ENCODE measurements at places on chromosomes 2 and 18.

- no peak for DNase-seq
These were observed 5.0 kb downstream of the TANK start for GRCh38 chr2:161165266-161165665.

GRCh38 chr2:204187229-204188083, 250.9 kb downstream of the ICOS start:
- DNase-seq, result no peak

- no peak for DNase-seq
These were observed 606.4 kb downstream of the RNF144A start for GRCh38 chr2:7523481-7524120.

GRCh38 chr2:71531522-71532047, 78.2 kb downstream of the DYSF start:
- DNase-seq, result no peak

DNA sequence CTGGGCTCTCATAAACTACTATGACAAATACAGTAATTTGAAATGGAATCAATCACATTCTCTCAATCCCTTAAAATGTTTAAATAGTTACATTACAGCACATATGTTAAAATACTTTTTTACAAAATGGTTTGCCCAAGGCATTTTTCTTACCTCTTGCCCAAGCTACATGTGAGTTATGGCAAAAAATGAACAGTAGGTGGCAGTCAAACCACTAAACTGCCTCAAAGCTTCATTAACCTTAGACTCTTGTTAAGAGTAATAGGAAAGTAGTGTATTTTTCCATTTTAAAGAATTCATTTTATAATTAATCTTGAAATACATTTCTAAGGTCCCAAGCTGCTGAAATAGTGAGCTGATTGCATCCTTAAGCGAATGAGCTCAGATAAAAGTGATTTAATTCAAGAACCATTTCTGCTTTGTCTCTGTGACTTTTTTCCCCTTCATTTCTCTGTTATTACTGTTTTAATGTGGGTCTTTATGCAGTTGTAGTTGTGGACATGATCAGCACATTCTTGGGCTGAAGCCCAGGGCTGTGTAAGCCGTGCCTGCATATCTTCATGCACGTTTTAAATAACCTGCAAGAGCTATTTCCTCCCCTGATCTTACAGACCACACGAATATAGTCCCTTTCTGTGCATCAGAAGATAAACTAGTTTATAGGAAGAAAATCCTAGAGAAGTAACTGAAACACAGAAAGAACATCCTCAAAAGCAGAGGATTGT, 311.8 kb downstream of the LNPK start:
- peak; percentile 53 for DNase-seq

- DNase-seq, result no peak
These were observed 196.4 kb downstream of the ARL4C start for GRCh38 chr2:234300391-234300925.

DNA sequence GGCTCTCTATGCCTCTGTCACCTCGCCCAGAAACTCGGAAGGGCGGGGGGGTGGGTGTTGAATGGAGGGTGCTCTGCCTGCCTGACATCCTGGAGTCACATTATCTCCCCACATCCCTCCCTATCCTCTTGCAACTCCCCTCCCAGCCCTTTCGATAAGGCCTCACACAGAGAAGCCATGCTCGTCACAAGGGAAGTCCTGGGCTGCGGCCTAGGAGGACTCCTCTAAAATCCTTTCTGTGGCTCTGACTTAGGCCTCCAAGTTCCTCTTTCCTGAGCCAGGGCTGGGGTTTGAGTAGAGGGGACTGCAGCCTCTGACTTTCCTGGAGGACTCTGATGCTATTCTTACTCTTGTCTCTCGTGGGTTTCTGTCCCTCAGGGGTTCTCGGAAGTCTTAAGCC, 75.0 kb upstream of the PKDCC start:
- no peak for DNase-seq

DNA sequence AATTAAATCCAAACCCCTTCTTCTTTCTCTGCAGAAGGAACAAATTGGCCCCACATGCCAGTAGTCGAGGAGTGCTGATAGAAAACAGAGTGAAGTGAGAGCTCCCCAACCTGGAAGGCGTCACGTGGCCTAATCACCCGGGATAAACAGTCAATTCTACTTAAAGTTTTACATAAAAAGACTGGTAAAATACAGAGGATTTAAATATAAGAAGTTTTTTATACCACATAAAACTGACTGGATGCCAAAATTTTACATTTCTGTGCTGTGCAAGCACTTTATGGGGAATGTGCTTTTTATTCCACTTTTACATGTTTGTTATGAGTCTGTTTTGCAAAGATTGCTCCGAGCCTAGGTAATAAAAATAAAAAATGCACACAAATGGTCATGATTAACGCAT, 1586.8 kb upstream of the ACVR2A start:
- DNase-seq, result no peak

DNA sequence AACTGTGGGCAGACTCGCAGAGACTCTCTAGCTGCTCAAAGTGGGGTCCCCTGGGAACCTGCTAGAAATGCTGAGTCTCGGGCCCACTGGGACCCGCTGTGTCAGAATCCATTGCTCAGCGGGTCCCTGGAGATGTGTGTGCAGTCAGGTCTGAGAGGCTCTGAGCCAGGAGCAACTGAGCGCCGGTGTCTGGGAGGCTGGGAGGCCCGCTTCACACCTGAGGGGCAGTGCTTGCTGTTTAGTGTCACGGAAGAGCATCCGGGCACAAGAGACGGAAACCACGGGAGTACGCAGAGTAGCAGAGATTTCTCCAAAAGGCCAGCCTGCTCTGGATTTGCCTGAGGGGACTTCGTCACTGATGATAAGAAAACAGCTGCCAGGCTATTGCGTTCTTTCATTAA, 70.1 kb downstream of the EDAR start:
- no peak for DNase-seq

- no peak for DNase-seq
These were observed 10.4 kb downstream of the LCT start for GRCh38 chr2:135826544-135826943.

DNA sequence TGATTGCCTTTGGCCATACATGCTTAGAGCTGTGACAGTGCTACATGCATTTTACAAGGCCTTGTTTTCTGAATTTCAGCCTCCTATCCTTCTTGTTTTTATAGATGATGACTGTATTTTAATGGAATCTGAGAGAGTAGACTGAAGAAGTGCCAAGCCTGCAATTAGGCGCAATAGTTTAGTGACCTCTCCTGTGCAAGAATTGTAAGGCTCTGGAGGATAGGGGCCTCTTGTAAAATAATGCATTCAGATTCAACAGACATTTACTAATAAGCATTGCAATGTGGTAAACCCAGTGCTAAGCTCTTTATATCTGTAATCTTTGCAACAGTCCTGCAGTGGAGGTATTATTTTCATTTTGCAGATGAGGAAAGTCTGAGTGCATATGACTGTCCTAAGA, 105.5 kb downstream of the TDRD15 start:
- no peak for DNase-seq

DNA sequence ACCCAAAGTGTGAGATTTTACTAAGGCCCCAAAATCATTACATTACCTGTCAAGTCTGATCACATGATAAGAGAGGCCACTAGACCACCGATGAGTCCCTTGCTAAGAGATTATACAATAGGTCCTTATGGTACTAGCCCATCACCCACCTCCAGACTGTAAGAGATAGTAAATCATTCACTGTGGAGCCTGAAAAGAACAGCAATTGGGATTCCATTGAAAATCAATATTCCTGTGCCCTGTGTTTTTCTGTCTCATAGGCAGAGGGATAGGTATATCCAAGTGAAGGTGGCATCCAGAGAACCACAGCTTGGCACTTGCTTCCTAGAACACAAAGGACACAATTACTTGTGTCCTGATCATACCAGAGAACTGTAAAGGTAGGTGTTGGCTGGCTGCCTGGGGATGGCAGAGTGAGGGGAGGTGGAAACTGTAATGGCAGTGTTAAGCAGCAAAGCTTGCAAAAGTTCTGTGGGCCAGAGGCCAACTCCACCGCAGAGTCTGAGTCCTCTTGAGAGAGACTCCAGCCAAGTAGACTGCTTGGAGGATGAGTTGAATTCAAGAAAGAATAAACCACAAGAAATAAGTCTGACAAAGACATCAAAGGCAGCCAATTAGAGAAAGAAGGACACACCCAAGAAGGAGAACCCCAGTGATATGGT, 102.0 kb upstream of the PIEZO2 start:
- no peak for DNase-seq

GRCh38 chr2:105183555-105184323, 57.8 kb upstream of the GPR45 start:
- DNase-seq, result no peak

DNA sequence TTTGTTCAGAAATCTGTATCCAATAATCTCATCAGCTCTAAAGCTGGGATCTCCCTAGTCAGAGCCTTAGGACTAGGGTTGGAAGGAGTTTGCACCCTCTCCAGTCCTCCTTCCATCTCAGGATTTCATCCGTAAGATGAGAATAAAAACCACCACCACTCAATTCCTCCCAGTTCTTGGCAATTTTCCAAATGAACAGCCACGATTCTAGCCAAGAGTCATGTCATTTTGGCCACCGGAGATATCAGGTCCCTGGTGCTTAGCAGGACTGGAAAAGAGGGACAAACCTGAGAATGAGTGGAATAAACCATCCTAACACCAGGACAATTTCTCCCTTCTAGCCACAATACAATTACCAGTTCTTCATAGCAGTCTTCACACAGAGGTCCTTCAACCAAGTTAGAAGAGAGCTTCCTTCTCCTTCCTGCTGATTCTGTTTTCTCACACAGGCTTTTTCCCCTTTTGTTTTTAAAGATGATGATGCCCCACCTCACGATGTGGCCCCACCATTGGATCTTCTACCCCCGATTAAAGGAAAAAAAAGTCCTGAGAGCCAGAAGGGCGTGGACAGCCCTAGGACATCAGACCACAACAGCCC, 36.2 kb downstream of the KIAA2012 start:
- no peak for DNase-seq

- DNase-seq, result no peak
These were observed 47.5 kb downstream of the INHBB start for GRCh38 chr2:120393456-120393855.

DNA sequence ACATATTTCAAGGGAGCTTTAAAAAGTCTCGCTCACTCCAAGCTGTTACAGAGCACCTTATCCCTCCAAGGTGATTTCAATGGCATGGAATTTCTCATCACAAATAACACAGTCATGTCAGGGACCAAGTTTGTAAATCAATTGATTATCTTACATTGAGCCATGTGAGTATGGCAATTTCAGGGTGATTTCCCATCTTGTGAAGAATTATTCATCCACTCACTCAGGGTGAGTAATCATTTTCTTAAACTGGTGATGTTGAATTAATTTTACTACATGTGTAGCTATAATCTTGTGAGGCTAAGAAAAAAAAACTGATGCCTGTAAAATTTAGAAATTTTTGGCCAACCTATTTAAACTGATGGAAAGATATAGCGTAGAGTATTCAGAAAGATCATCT, 3.3 kb upstream of the ABCA12 start:
- no peak for DNase-seq

- DNase-seq, result no peak
These were observed 802.6 kb upstream of the CHAC2 start for GRCh38 chr2:52964916-52965530.

GRCh38 chr2:80519699-80520291, 215.2 kb upstream of the LRRTM1 start:
- no peak for DNase-seq

DNA sequence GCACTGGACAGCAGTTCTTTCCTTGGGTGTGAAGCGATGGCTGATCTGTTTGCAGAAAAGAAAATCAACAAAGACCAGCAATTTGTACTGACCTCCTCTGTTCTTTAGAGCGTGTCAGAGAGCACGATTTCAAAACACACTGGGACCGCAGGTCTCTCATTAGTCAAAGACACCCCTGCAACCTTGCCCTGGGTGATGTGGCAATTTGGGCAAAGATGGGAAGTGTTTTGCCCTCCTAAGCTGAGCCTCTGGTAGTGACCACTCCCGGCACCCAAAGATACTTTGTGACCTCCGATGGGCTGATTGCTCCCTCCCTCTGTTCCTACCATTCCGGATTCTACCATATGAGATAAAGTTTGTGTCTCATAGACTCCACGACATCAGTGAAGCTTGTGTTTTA, 18.2 kb upstream of the CLIP4 start:
- no peak for DNase-seq

DNA sequence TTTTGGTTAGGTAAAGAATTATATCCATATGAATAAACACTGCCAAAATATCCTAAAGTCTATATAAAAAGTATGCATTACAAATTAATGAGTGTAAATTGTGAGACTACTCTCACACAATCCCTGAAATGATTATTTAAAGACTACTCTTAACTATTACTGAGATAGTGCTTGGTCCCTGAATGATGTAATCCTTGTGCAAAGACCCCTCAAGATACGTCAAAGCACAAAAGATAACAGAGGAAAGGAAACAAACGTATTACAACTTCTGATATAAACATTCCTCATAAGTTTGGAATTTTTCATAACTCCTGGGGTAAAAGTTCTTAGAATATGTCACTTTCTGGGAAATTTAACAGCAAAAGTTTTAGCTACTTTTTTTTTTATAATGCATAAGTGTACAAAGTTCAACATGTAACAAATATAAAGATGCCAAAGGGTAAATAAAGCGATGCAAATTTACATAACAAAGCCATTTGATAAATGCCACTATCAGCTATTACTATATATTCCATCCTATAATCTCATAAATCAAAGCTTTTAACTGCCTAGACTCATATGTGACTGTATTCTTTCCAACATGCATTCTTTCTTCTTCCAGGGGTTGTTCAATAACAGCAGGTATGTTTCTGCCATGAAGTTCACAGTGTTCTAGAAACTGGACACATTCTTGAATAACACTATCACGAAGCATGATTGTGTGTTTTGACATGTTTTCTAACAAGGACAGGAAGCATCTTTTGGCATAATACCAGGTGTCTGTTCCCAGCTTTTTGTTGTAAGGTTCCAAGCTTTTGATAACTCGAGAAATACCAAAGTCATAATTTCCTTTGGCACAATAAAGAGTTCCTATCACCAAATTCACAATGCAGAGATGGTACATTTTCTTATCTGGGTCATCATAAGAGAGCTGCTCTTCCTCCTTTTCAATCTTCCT, 158.0 kb downstream of the AGPS start:
- DNase-seq, result no peak

DNA sequence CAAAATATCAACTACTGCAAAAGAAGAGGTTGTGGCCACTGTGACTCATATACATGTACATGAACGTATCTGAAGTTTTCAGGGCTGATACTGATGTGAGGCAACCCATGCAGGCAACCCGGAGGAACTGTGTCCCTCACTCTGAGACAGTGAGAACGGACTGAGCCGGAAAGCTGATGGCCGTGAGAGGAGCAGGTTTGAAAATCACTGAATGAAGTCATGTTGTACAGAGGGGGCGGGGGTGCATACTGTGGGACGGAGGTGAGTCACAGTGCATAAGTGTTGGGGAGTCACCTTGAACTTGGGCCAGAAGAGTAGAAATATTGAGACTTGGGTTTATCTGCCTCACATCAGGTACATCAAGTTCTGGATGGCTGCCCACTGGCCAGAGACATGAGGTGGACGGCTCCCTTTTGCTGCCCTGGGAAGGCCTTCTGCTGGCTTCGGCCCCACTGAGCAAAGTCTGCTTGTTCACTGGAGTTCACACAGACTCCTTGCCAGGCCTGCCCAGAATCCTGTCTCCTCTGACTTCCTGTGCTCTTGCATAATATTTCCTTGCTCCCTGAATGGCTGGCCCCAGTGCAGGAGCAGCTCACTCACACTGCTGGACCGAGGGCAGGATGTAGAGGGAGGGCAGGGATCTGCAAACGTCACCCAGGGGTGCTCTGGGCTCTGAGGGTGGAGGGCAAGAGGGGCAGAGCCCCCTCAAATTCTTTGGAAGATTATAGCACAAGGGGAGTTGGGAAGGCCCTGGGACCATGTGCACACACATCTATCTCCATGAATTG, 18.1 kb downstream of the EPAS1 start:
- peak; percentile 34 for DNase-seq
